ENCODE measurements at places on chromosomes 7 and 10.

DNA sequence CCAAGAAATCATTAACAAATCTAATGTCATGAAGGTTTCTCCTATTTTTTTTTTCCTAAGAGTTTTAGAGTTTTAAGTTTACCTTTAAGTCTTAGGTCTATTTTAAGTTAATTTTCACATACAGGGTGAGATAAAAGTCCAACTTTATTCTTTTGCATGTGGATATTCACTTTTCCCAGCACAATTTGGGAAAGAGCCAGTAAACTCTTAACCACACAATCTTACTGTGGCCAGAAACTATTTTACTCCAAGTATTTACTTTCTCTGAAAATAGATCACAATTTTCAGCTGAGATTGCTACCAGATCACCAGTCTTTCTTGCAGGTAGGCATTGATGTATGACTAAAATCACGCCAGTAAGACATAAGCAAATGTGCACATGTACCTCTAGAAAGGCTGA is 728.5 kb downstream of the TNS3 start:
- DNase-seq, result no peak

- DNase-seq, result no peak
These were observed 588.6 kb upstream of the LRRTM3 start for GRCh38 chr10:66337211-66337610.

DNA sequence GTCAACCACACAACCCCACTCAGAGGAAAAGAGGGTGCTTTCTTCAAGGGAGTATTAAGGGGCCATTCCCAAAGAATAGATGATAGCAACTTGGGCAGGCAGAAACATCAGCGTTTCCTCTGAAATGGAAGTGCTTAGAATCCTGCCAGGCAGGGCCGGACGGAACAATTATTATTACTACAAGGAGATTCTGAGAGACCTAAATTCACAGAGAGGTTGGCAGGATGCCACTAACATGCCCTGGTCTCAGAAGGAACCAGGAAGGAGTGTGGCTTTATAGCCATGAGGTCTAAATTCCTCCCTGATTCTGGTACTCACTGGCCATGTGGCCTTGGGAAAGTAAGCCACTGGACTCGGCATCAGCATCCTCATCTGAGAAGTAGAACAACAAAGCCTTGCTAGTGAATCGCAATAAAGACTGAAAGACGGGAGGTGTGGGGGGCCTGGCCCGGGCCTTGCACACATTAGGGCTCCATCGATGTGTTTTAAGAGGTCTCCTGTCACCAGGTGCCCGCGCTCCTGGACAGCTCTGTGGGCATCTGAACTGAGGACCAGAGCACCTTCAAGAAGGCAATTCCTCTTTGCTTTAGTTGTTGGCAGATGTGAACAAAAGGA is 131.5 kb downstream of the OAT start:
- DNase-seq, result no peak

GRCh38 chr7:133672866-133673265 is 420.0 kb downstream of the EXOC4 start:
- DNase-seq, result no peak

DNA sequence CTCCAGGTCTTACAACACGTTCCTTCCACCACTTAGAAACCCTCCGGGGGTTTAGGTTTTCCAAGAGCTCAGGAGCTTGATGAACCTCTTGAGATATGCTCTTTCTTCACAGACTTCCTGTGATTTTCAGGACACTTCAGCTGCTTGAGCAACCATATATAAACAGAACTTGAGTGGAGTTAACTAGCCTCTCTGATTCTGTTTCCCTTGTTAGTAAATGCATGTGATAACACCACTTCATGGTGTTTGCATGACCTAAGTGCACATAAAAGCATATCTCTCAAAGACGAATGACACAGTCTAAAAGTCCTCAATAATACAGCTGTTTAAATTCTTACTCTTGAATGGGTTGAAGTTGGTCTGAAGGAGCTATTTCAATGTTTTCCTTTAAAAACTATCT is 9.9 kb downstream of the PRR15 start:
- no peak for DNase-seq

GRCh38 chr10:21015851-21016250 is 118.7 kb upstream of the NEBL start:
- no peak for DNase-seq

DNA sequence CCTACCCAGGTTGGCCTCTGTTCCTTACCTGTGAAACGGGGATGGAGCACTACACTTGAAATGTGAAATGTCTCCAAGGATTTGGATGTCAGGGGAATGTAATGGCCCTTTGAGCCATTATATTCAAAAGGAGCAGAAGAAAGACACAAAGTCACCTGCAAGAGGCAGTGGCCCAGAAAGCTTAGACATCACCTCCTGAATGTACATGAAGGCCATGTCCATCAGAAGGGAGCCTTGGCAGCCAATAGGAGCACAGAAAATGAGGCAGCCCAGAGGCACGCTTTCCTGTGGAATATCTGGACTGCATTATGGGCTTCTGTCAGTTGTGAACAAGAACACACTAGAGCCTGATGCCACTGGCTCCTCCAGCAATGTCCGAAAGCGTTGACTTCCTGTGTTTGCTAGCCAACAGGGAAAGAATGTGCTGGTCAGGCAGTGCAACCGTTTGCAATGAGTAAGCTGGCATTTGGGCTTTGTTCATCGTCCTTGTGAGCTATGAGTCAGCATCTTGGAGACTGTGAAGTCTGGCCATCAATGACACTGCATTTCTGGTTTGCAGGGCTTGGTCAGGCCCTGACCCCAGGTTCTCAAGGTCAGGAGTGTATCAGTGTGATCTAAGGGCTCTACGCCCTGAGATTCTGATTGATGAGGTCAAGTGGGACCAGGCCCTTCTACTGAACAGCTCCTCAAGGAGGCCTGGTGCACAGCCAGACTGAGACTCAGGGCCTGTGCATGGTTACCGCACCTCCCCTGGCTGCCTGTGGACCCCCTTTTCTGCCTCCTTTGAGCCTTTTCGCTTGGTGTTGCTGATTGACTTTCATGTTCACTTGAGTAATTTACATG is 222.4 kb downstream of the RPS24 start:
- peak; percentile 25 for DNase-seq

GRCh38 chr10:117246997-117247671 is 6.2 kb downstream of the SLC18A2 start:
- no peak for DNase-seq

DNA sequence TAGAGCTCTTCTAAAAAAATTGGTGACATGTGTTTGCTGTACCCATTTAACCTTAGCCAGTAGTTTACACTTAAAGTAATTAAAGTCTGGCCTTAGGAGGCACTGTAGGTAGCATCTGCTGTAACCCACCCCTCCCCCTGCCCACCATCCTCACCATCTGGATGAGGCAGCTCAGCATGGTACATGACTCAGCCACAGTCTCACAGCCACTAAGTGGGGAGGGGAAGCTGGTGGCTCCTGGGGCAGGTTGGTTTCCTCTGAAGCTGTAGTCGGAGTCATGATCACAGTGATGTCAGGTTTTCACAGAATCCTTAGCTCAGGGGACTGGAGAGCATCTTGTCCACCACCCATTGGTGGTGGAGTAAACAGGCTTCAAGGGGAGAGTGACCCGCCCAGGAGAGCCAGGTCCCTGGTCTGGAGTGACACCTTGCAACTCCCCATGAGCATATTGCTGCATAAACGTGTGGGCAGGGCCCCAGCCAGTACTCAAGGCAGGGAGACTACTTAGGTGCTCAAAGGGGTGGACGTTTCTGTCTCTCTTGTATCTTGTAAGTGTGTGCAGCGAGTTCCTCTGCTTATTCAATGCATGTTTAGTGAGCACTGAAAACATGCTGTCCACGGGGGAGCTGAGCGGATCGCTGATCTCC is 125.9 kb downstream of the GRK5 start:
- DNase-seq, result no peak

GRCh38 chr10:130934293-130935127 is 377.0 kb downstream of the TCERG1L start:
- DNase-seq, result no peak

DNA sequence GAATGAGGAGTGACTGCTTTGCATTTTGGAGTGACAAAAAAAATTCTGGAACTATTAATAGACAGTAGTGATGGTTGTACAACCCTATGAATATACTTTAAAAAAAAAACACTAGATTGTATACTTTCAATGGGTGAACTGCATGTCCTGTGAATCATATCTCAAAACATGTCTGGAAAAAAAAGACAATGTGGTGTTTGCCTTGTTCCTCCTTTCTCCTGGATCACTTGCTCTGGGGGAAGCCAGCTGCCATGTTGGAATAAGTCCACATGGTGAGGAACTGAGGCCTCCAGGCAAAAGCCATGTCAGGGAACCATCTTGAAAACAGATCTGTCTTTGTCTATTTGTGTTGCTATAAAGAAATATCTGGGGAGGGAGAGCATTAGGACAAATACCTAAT is 39.5 kb upstream of the YAE1 start:
- DNase-seq, result no peak

GRCh38 chr10:5457741-5458140 is 41.6 kb downstream of the CALML5 start:
- no peak for DNase-seq

DNA sequence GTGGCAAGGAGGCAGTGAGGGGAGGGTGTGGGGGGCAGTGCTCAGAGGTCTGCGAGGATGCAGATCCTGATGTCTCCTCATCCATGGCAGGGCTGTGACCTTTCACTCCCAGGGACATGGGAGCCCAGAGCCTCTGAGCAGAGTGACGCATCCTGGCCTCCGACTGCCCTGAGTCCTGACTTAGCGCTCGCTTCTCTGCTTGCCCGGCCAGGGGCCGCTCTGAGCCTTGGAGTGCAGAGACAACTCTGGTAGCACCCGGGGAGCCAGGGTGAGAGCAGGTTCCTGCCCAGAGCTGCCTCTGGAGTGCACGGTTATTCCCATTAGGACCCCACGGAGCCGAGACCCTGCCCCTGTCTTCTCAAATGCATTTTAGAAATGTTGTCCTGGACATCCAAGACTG is 188.0 kb downstream of the TCERG1L start:
- DNase-seq, result no peak

DNA sequence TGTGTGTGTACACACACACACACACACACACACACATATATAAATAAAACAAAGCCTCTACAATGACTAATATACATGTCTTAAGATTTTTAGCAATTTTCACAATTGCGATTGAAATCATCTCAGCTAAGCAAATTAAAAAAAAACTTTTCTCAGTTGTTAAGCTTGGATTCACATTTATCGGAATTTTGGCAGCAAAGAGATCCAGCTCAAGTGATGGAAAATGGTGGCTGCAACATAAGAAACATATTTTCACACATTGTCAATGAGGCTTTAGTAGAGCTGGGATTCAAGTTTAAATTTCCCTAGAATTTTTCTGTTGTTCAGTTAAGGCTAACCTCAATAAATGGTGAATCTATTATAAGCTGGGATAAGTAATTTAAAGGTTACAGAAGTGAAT is 768.6 kb upstream of the SORCS1 start:
- no peak for DNase-seq

GRCh38 chr10:29669149-29669548 is 34.4 kb upstream of the SVIL start:
- no peak for DNase-seq

- DNase-seq, result no peak
These were observed 378.9 kb downstream of the RPS24 start for GRCh38 chr10:78412605-78413004.

DNA sequence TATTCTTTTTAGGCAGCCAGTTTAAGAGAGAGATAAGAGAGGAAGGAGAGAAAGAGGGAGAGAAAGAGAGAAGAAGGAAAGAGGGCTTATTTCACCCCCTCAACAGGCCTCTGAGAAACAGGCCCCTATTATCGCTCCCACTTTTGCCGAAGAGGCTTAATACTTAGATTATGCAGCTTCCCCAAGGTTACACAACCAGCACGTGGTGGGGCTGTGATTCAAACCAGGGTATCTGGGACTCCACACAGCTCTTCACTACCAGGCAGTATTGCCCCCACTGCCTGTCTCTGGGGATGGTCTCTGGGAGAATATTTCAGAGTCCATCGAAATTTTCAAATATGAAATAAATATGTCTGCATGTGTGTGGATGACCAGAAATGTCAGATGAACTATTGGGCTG is 3.0 kb downstream of the GIMAP1 start:
- DNase-seq, result no peak

DNA sequence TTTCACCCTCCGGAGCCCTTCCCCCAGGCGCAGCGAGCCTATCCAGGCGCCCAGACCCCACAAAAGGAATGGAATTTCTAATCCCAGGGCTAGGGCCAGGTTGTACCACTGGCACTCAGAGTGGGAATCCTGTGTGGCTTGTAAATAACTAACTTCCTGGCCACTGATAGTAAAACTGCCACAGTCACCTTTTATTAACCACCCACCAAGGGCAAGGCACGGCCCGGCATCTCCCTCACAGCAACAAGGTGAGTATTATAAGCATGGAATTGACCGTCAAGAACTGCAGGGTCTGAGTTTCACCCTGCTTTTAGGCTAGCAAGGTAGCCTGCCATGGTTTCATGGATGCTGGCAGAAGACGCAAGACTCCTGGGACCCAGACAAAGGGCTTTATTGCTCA is 51.1 kb downstream of the SPOCK2 start:
- no peak for DNase-seq

DNA sequence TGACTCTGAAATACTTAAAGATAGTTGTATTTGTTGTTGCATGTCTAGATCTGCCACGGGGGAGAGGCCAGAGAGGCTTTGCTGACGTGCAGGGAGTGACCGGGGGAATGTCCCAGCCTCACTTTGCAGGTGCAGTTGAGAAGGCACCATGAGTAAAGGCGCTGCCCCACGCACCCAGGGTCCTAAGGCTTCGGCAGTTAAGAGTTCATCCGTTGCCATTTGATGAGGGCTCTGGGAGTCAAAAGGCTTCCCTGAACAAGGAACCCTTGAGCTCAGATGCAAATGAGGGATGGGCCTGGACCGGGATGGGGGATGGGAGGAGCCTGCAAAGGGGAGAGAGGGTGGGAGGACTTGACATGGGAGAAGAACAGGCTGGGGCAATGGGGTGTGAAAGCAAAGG is 20.4 kb downstream of the PPP2R2D start:
- no peak for DNase-seq

GRCh38 chr7:112868609-112869008 is 78.4 kb upstream of the TMEM168 start:
- DNase-seq, result no peak

DNA sequence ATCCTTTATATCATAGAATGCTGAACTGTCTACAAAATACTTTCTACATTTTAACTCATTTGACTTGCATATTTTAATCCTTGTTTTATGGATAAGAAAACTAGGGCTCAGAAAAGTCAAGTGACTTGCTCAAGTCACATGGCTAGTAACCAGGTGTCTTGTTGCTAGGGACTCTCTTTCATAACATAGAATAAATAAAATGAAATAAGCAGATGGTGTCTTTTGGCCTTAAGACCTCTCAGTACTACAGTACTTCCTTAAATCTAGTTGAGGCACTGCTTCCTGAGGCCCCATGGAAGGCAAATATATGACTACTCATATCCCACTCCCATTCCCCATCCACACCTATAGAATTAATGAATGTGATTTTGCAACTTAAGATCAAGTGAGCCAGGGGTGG is 87.9 kb downstream of the CDK6 start:
- no peak for DNase-seq

- no peak for DNase-seq
These were observed 25.3 kb upstream of the EPC1 start for GRCh38 chr10:32372000-32372875.

- no peak for DNase-seq
These were observed 32.7 kb downstream of the PRKAG2 start for GRCh38 chr7:151844071-151844824.

Data from occipital lobe (tissue), 3 donors.